Fibroblast of lung (primary cell): ENCODE measurements at places on chromosomes 3 and 15.

- peak; percentile 66 for DNase-seq
Measured at GRCh38 chr15:77966540-77967234, 110.8 kb downstream of the TBC1D2B start.

GRCh38 chr3:36959821-36960220 is 15.0 kb upstream of the TRANK1 start:
- DNase-seq = peak; percentile 35

GRCh38 chr3:61956236-61956635 is 394.9 kb downstream of the PTPRG start:
- peak; percentile 84 for DNase-seq

DNA sequence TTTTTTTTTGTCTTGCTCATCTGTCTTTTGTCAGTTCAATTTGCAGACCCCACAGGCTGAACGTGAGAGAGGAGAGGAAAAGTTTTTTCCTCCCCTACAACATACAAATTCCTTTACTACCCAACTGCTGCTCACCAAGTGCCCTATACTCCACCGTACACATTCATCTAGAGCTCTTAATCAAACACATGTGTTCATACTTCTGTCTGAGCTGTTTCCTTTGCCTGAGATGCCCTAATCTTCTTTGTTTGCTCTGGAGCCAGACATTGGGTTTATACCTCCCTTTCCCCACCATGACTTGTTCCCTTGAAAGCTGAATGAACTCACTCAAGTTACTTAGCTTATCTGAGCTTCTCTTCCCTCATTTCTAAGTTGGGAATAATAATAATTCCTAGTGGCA is 122.7 kb upstream of the RASGRP1 start:
- DNase-seq = peak; percentile 46

GRCh38 chr15:63944681-63944955 is 101.7 kb downstream of the DAPK2 start:
- no peak for DNase-seq

- DNase-seq = no peak
Measured at GRCh38 chr3:187705164-187705563, 2.8 kb upstream of the RTP2 start.

- peak; percentile 81 for DNase-seq
Measured at GRCh38 chr15:35329521-35329961, 216.4 kb downstream of the DPH6 start.

GRCh38 chr15:89317186-89317720 is 17.4 kb downstream of the POLG start:
- DNase-seq = no peak

- no peak for DNase-seq
Measured at GRCh38 chr3:50675179-50676030, 678 bp downstream of the DOCK3 start.

- no peak for DNase-seq
Measured at GRCh38 chr3:50563867-50564266, 3.7 kb downstream of the C3orf18 start.

GRCh38 chr3:111539351-111540331 is 2.4 kb upstream of the CD96 start:
- peak; percentile 60 for DNase-seq

DNA sequence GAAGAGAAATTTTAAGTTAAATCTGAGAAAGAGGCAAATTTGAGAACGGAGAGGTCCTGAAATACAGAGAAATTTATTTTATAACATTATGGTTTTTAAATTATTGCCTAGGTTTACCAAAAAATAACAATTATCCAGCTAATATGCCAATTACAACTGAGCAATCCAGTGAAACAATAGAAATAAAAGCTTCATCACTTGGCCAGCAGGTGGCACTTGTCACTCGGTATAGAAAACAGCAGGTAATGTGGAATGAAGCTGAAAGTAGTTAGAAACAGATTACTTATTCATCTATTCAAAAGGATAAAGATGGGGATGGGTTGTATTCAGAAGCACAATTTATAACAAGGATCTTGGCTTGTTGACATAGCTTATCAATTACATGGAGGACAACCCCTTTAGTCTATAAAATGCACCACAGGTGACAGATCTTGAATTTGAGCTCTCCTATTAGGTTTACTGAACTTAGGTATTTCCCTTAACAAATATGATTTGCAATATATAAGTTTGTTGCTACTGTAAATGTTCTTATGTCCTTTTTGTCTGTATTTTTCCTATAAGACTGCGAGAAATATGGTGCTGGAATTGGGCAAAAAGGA is 70.1 kb upstream of the GUCA1C start:
- DNase-seq = peak; percentile 63

DNA sequence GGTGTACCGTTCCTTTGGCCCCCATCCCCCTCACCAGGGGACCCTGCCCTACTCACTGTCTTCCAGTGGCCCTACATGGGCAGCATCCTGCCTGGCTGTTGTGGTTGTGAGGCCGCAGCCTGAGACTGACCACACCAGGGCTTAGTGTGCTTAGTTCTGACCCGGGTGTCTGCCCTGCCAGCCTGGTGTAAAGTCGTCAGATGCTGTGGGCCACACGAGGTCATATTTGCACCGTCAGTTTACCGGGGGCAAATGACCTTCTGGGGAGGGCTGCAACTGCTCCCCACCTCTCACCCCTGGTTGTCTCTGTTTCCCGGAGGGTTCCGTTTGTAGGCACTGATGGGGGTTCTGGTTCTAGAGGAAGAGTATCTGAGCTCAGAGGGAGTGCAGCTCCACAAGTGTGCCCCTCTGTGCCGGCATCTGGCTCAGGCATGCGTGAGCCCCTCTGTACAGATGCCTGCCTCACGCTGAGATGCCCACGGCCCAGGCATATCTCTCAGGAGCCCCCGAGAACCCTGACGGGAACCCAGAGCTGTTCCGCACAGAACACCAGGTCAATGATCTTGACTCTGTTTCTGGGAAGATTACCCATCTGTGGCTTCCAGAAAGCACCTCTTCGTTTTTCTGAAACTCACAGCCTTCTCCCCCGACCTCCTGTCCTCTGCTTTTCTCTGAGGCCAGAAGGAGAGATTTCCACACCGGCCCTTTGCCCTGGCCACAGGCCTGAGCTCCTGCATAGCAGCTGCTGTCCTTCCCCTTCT is 19.2 kb downstream of the KLF13 start:
- DNase-seq = no peak

GRCh38 chr3:140871022-140871421 is 70.6 kb upstream of the SLC25A36 start:
- DNase-seq = no peak

GRCh38 chr3:189941679-189942078 is 179.0 kb downstream of the P3H2 start:
- DNase-seq = peak; percentile 89

GRCh38 chr3:124786511-124787241 is 56.4 kb downstream of the UMPS start:
- DNase-seq = peak; percentile 68

- DNase-seq = no peak
Measured at GRCh38 chr3:11434563-11435096, 162.4 kb downstream of the ATG7 start.

- no peak for DNase-seq
Measured at GRCh38 chr3:15934389-15935195, 136.8 kb upstream of the ANKRD28 start.

DNA sequence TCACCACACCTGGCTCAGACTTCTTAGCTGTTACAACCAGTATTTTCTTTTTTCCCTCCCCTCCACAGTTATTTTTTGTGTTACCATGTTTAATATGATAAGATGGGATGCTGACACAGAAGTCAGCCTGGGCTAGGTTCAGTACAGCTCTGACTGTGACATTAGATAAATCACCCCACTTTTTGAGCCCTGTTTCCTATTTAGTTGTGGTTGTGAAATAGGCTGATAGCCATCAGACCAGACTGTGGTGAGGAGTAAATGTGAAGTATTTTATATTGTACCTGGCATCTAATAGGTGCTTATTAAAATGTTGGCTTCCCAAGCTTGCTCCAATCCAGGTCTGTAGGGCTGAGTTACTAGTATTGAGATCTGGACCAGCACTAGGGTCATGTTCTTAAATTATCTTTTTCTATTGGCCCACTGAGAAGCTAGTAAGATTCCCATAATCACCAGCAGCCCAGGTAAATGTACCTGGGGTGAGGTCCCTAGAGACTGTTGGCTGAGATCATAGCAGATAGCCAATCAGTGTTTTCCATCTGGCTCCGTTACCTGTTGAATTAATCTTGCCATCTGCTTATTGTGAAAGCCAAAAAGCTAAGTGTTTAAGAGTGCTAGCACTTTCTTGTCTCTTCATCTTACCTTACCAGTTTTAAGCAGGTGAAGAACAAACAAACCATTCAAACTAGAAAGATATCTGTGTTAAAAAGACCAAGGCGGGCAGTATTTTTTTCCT is 61.0 kb downstream of the CCK start:
- no peak for DNase-seq

- no peak for DNase-seq
Measured at GRCh38 chr3:112633757-112634156, 7.2 kb downstream of the CCDC80 start.

- DNase-seq = no peak
Measured at GRCh38 chr15:68725736-68726135, 95.0 kb downstream of the ANP32A start.

GRCh38 chr15:81540909-81541308 is 166.9 kb upstream of the TMC3 start:
- no peak for DNase-seq

DNA sequence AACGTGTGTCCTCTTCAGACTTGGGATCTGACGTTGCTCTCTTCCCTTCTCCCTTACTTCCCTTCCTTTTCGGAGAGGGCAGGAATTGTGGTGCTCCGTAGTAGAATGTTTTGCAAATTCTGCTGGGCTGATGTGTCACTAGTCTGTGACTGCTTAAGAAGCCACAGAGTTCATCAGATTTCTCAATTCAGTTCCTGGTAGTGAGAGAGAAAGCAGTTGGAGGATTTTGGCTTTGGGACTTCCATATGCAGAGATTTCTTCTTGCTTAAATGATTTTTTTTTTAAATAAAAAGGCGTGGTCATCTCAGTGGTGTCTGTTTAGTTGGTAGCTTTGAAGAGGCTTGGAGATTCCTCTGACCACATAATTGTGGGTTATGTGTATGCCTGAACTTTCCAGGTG is 10.1 kb downstream of the CEMIP start:
- no peak for DNase-seq

- no peak for DNase-seq
Measured at GRCh38 chr3:175179055-175179454, 319.9 kb downstream of the NAALADL2 start.

GRCh38 chr15:29968099-29968894 is 114.5 kb upstream of the GOLGA8J start:
- no peak for DNase-seq

GRCh38 chr3:134312873-134313846 is 61.1 kb downstream of the AMOTL2 start:
- DNase-seq = peak; percentile 84

DNA sequence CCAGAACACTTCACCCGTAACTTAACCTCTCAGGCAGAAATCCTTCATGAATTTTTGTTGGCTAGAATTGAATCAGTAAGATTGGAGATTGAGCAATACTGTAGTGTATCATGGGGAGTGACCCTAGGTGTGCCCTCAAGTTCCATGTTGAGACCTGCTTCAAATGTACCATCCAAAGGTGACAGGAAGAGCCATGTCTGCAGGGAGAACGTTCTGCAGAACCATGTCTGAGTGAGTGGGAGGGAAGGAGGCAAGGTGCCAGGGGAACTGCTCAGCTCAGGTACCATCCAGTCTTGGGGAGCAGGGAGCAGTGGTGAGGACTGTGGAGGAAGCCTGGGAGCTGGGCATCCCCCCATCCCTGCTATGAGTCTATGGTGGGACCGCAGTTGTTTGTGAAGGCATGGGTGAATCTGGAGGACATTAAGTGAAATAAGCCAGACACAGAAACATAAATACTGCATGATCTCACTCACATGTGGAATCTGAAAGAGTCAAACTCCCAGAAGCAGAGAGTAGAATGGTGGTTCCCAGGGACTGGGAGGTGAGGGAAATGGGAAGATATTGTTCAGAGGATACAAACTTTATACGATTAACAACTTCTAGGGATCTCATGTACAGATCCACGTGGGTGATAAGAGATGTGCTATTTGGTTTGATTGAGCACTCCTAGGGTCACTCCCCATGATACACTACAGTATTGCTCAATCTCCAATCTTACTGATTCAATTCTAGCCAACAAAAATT is 23.3 kb downstream of the CFAP161 start:
- DNase-seq = peak; percentile 48

GRCh38 chr3:156608601-156609514 is 53.9 kb upstream of the SSR3 start:
- DNase-seq = no peak

- peak; percentile 35 for DNase-seq
Measured at GRCh38 chr3:138114431-138114918, 933 bp downstream of the DZIP1L start.

GRCh38 chr15:31372635-31373091 is 46.0 kb downstream of the KLF13 start:
- peak; percentile 86 for DNase-seq

- DNase-seq = no peak
Measured at GRCh38 chr15:31660816-31661215, 334.2 kb downstream of the KLF13 start.

GRCh38 chr15:46177219-46177618 is 542.4 kb downstream of the SQOR start:
- no peak for DNase-seq

DNA sequence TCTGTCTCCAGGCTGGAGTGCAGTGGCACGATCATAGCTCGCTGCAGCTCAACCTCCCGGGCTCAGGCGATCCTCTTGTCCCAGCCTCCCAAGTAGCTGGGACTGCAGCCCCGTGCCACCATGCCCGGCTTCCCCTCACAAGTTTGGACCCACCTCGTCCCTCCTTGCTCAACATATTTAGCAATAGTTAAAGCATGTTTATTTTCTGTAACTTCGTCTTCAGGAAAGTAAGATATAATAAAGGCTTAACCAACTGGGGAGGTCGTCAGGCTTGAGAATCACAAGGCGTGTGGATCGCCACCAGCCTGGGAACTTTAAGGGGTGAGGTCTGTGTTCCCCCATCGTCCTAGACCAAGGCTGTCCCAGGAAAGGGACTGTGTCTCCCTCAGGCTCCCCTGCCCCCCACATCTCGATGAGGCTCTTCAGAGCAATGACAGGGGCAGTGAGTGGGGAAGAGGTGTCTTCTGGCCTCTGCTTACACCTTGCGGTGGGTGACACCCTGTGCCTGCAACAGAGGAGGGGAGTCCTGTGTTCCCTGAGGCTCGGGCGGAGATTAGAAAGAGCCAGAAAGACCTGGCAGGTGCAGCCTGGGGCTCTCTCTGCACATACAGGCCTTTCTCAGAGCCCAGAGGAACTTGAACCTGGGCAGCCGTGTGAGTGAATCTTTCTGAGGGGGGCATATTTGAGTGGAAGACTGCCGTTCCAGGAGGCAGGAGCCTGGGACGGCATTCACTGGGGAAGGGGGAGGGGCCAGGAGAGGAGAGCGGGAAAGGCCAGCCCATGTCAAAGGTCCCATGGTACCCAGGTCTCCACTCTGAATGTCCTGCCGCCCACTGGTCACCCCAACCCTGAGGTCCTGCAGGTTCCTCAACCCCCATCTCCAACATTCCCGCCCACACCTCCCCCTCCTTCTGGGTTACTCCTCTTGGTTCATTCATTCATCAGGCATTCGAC is 152.3 kb downstream of the SMAD6 start:
- no peak for DNase-seq

- DNase-seq = no peak
Measured at GRCh38 chr3:172198428-172198827, 159.1 kb downstream of the FNDC3B start.
